ENCODE measurements at places on chromosomes 5 and 9.
A peak's percentile ranks its signal among the peaks of the same experiment; 100 is the strongest.

DNA sequence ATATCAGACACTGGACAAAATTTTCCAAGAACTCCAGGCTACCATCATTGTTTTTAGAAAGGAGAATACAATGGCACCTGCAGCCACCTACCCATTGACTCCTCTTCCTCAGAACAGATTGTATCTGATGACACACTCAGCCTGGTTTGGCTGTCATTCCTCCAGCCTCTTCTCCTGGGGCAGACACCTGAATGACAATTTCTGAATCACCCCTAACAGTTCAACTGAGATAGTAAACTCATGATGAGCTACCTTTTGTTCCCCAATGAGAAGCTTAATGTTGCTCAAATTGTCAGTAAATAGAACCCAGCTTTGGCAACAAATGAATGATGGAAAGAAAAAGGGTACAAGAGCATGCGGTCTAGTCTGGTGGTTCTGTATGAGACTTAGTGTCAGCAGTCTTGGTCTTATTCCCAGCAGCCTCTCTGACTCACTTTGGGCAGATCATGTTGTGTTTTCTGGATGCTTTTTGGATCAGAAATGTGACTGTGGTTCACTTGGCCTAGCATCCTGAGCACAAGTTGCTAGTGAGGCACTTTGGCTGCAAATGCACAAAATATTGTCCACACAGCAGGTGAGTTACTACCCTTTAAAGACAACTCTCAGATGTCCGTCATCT, 78.3 kb downstream of the MAMDC2 start:
- DNase-seq: no peak
- no peaks in the 10 kb centered on the region for H3K4me1 ChIP-seq
- H3K27ac ChIP-seq: no peak overlapping the region
- peaks cover 14% of the 10 kb centered on the region for H3K27me3 ChIP-seq
- H3K4me3 ChIP-seq: no peak overlapping the region
- H3K36me3 ChIP-seq: no peaks in the 10 kb centered on the region

- H3K27ac ChIP-seq: no peak overlapping the region
- no peaks in the 10 kb centered on the region for H3K27me3 ChIP-seq
- peaks cover 4% of the 10 kb centered on the region for H3K36me3 ChIP-seq
- no peak for DNase-seq
Measured at GRCh38 chr5:78813906-78814530, 165.4 kb upstream of the LHFPL2 start.

GRCh38 chr5:140145818-140146522, 20.2 kb downstream of the IGIP start:
- H3K4me1 ChIP-seq: peaks cover 22% of the 10 kb centered on the region
- no peaks in the 10 kb centered on the region for H3K36me3 ChIP-seq
- peak overlapping the region; percentile 54 for H3K4me3 ChIP-seq
- peak; percentile 74 for DNase-seq

DNA sequence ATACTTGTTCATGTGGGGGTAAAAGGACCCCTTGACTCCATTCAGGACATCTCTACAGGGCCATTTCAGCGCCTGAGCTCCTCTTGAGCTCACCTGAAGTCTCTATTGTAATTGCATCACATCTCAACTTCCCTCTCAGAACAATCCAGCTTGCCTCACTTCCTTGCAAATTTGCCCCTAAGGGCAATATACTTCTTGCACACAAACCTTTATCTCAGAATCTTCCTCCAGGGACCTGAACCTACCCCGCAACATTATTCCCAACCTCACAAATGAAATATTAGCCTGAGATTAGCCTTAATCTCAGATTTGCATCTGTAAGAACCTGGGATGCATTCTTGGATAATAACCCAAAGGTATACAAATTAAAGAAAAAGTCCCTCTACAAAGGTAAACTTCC, 159.2 kb downstream of the DRD1 start:
- H3K4me3 ChIP-seq: no peak overlapping the region
- H3K27ac ChIP-seq: no peak overlapping the region
- no peak for DNase-seq
- H3K36me3 ChIP-seq: no peaks in the 10 kb centered on the region

DNA sequence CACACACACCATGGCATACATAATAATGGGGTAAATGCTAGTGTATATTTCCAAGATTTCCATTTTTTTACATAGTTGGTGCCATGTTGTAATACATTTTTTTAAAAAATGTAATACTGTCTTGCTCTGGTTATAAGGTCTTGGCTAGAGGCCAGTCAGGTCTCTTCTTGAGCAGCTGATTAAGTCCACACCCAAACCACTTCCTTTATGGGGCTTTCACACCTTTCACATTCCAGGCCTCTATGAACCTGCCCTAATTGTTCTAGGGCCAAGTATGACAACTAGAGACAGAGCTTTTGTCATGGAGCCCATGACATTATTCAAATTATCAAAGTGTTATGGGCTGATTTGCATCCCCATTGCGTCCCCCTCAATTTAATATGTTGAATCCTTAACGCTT, 495.6 kb upstream of the CTNND2 start:
- H3K4me3 ChIP-seq: no peak overlapping the region
- H3K36me3 ChIP-seq: no peaks in the 10 kb centered on the region
- H3K27ac ChIP-seq: no peak overlapping the region

Data from activated T-cell treated with anti-CD3 and anti-CD28 coated beads, Interleukin-2, amount 50 U/mL, for 24 hours (primary cell).